ENCODE measurements at places on chromosomes 5 and 9.

- no peak for DNase-seq
Measured at GRCh38 chr5:176413709-176414191, 2.6 kb downstream of the CLTB start.

DNA sequence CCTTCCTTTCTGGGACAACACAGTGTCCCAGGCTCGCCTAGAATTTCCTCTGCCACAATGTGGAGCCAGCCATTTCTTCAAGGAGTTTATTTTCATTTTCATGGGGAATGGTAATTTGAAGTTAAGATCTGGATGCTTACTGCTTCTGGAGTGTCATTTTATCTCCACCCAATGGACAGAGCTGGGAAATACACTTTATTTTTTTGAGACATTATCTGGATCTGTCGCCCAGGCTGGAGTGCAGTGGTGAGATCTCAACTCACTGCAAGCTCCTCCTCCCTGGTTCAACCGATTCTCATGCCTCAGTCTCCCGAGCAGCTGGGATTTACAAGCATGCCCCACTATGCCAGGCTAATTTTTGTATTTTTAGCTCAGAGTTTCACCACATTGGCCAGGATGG lies 12.7 kb upstream of the THG1L start:
- DNase-seq = no peak

DNA sequence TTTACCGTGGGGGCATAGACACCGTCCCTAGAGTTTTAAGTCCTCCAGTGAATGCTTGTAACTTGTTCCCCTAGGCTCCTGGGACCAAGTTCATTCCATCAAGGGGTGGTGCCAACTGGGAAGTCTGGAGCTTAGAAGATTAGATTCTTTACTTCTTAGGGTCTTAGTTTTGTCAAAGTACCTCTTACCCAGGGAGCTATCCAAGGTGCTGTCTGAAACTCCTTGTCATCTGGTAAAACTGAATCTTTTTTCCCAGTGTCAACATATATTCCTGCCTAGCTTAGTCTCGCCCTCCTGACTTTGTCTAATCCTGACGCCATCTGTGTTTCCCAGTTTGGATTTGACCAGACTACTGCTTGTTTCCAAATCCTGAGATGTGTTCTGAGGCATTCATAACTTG lies 41.6 kb downstream of the MAMDC2 start:
- DNase-seq = no peak

DNA sequence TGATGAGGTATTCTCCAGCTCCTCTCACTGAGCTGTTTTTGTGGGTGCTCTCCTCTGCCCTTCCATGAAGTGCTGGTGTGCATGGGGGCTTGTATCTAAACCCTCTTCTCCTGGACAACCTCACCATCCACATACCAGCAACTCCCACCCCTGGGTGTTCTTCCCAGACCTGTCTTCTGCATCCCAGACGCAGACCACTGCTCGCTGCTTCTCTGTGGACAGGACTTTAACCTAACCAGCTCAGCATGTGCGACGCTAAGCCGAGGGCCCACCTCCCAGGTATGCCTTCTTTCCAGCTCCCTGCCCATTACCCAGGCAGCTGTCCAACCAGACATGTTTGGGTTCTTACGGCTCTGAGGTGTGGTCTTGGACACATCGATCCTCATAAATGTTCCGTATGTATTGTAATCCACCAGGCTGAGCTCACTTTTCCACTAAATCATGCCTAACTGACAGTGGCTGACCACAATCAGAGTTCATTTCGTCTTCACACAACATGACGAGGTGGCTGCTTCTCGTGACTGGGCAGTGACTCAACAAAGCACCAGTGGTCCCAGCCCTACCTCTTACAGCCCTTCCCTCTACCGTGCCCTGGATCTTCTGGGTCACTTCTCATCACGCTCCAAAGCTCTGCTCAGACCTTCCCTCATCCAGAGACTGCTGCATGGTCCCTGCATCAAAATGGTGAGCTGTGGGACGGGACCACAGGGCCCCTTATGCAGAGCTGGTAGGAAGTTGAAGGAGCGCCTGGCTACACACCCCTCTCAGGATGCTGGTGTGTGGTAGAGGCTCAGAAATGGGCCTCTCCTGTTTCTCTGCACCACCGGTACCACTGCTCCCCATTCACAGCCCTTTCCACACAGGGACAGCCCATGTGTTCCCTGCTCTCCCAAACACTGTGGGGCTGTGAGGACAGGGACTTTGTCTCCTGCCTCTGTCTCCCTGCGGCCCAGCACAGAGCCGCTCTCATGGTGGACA lies 9.6 kb upstream of the PTGES2 start:
- DNase-seq = no peak

DNA sequence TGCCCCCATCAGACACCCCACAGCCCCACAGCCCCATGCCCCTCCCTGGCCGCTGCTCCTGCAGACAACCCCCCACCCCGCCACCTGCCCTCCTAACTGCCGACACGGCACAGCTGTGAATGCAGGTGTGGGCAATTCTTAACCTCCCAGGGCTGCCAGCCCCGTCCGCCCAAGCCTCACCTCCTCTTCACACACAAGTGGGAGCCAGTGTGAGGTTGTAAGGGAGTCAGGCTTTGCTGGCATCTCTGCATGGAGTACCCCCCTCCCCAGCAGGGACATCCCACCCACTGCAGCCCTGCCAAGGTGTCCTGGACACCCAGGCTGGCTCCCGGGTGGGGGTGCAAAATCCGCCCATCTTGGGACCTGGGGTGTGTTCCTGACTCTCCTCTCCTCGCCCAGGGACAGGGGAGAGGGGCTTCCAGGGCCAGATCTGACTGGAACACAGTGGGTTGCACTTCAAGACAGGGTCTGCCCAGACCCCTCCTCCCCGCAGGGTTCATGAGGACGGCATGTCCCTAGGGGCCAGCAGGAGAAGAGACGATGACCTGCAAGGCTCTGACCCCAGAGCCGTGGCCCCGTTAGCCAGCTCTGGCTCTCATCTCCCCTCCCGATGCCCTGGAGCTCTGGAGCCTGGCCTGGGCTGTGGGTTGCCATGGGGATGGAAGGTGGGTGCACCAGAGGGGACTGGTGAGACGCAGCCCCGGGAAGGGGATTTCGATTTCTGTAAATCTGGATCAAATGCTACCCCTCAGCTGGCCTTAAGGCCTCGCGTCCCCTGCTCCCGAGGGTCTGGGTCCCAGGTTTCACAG lies 34.4 kb downstream of the SARDH start:
- no peak for DNase-seq

GRCh38 chr9:111838439-111838838 lies 43.7 kb upstream of the SHOC1 start:
- no peak for DNase-seq

DNA sequence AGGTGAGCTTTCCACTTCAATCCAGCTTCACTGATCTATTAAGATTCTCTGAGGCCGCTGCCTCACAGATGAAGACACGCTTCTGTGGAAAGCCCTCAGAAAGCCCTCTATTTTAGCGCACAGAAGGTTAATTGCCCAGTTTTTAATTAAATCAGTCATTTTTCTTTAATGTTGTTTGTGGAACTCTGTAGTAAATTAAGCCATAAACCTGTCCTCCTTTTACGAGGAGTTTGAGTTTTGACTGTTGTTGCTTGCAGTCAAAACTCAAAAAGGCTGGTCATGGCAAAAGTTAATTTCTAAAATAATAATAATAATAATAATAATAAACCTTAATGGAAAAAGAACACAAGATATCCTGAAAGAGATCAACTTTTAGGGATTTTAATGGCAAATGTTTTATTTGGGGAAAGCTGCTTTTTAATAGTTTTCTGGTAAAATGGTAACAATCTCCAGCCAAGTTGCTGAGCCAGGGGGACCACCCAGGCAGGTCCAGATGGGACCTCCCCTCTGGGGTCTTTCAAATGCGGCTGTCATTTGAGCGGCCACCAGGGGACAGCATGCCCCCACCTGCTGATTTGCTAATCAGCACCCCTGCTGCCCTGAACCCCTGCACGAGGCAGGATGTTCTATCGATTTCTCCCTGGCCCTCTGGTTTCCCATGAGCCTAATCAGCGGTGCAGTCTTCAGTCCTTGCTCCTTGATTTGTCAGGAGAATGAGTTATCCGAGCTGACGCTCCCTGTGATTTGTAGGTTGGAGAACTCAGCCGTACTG lies 247.2 kb downstream of the FSTL4 start:
- peak; percentile 20 for DNase-seq

DNA sequence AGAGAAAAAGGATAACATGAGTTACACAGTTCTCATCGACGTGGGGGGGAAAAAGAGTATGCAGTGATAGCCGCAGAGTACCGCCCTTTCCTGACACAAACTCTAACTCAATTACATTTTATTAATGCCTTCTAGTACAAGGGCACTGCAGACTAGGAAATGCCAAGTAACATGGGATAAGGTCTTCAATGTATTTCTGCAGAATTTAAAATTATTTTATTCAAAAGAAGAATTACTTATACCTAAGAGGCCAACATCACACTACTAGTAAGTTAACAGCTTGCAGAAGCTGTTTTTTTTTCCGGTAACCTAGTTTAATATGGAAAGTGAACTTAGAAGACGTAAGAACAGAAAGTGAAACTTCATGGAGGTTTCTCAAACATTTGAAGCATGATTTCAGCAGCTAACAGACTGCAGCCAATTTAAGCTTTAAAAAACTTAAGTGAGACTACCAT lies 3.9 kb downstream of the SETX start:
- DNase-seq = no peak

- DNase-seq = no peak
Measured at GRCh38 chr5:123700624-123701287, 188.8 kb downstream of the CSNK1G3 start.

- DNase-seq = no peak
Measured at GRCh38 chr5:56123531-56124243, 109.4 kb downstream of the ANKRD55 start.

GRCh38 chr9:5843794-5844471 lies 11.0 kb upstream of the ERMP1 start:
- no peak for DNase-seq

DNA sequence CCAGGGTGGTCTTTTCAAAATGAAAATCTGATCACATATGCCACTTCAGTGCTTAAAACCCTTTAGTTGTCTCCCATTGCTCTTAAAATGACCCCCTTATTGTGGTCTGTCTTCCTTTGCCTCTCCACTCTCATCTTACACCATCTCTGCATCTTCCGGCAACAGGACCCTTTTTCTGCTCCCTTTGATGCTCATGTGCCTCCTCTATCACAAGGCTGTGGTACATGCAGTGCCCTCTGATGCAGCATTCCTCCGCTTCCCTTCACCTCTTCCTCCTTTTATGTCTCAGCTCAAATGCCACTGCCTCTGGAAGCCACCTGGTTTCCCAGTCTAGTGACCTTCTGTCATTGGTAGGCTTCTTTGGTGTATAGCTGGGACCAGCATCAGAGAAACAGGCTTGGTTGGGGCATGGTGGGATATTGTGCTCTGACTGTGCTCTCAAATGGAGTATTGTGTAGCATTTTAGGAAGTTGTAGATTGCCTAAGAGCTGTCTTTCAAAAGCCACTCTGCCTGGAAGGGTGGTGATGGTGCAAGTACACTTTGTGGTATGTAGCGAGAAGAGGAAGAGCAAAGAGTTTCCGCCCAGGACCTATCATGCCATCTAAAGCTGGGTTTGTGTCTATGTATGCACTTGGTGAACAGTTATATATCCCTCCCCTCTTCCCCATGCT lies 28.1 kb downstream of the ARHGAP26 start:
- no peak for DNase-seq

DNA sequence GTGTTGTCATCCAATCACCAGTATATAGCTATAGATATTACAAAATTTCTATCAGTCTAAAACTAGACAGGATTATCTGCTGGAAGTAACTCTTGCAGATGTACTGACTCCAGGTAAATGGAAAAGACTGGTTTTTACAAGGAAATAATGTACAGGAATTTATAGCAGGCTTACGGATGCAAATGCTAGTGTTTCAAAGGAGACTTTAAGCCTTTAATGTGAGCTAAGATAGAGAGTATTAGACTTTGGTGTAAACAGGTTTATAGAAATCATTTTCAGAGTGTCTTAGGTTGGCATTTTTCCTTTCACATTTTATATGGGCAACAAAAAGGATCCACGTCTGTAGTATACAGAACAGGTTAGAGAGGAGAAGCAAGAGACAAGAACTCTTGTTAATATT lies 16.1 kb downstream of the ZNF608 start:
- DNase-seq = no peak

GRCh38 chr5:3911773-3912172 lies 316.1 kb downstream of the IRX1 start:
- no peak for DNase-seq

- DNase-seq = no peak
Measured at GRCh38 chr9:115286411-115286810, 168.5 kb upstream of the TNC start.

GRCh38 chr5:3394891-3395599 lies 200.6 kb upstream of the IRX1 start:
- DNase-seq = no peak

- DNase-seq = no peak
Measured at GRCh38 chr5:174097486-174098185, 52.1 kb downstream of the NSG2 start.

DNA sequence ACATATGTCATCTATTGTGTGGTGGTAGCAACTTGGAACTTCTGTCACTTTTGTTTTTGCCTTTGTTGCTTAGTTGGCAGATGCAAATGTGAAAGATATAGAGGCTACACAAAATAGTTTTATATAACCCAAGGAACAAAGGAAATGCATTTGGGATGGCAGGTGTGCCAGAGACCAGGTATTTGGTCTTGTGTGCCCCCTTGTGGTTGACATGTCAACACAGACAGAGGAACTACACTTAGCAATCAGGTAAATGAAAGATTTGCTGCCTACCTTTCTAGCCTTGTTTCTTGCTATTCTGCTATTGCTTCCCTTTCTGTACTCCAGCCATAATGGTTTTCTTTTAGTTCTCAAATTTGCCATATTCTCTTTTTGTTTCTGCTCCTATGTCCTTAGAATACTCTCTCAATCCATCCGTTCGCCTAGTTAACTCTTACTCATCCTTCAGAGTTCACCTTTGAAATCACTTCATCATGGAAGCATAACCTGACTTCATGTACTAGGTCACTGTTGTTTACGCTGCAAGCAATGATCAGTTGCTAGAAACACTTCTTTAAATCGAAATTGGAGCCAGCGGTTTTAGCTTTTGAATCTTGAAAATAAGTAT lies 119.5 kb downstream of the TRPM3 start:
- no peak for DNase-seq
